Activated naive CD8-positive, alpha-beta T cell treated with anti-CD3 and anti-CD28 coated beads for 36 hours (primary cell): ENCODE measurements at places on chromosomes 11 and 22.

- no peaks in the 10 kb centered on the region for H3K36me3 ChIP-seq
- no peaks in the 10 kb centered on the region for H3K27me3 ChIP-seq
- no peak overlapping the region for H3K27ac ChIP-seq
- no peak overlapping the region for H3K4me3 ChIP-seq
- no peaks in the 10 kb centered on the region for H3K4me1 ChIP-seq
- DNase-seq: no peak
Measured at GRCh38 chr11:41003339-41004282, 455.8 kb downstream of the LRRC4C start.

DNA sequence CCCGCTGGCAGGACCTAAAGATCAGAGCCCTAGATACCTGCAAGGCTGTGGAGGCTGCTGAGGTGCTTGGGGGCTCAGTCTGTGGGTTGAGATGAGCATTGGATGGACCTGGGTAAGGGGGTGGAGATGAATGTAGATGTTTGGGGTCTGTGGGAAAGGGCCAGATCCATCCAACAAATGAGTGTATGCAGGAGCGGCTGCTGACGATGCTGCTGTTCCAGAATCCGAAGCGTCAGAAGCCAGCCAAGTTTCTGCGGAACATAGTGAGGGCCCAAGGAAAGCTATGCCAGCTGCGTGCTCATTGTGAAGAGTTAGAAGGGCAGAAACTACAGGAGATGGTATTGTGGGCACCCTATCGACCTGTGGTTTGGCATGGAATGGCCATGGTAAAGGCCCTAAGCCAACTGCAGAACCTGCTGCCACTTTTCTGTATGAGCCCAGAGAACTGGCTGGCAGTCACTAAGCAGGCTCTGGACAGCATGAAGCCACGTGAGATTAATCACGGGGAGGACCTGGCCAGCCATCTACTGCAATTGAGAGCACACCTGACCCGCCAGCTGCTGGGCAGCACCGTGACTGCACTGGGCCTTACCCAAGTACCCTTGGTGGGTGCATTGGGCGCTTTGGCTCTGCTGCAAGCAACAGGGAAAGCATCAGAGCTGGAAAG, 36.6 kb downstream of the RRP8 start:
- H3K4me1 ChIP-seq: no peaks in the 10 kb centered on the region
- no peak overlapping the region for H3K27ac ChIP-seq
- peaks cover 14% of the 10 kb centered on the region for H3K36me3 ChIP-seq

- DNase-seq: no peak
- H3K27me3 ChIP-seq: peaks cover 52% of the 10 kb centered on the region
- no peak overlapping the region for H3K27ac ChIP-seq
- H3K36me3 ChIP-seq: no peaks in the 10 kb centered on the region
- peaks cover 1% of the 10 kb centered on the region for H3K4me1 ChIP-seq
Measured at GRCh38 chr11:70078781-70079616, 882 bp downstream of the ANO1 start.

GRCh38 chr22:46620588-46621242, 529 bp downstream of the GRAMD4 start:
- no peaks in the 10 kb centered on the region for H3K27me3 ChIP-seq
- no peaks in the 10 kb centered on the region for H3K36me3 ChIP-seq
- H3K27ac ChIP-seq: no peak overlapping the region
- H3K4me3 ChIP-seq: no peak overlapping the region

- no peak overlapping the region for H3K27ac ChIP-seq
- no peak overlapping the region for H3K4me3 ChIP-seq
- no peaks in the 10 kb centered on the region for H3K27me3 ChIP-seq
- no peaks in the 10 kb centered on the region for H3K36me3 ChIP-seq
- H3K4me1 ChIP-seq: no peaks in the 10 kb centered on the region
Measured at GRCh38 chr11:26134053-26134452, 197.9 kb upstream of the ANO3 start.

- no peak overlapping the region for H3K4me3 ChIP-seq
- peaks cover 40% of the 10 kb centered on the region for H3K4me1 ChIP-seq
- H3K36me3 ChIP-seq: peaks cover 5% of the 10 kb centered on the region
- H3K27ac ChIP-seq: no peak overlapping the region
- H3K27me3 ChIP-seq: no peaks in the 10 kb centered on the region
Measured at GRCh38 chr11:48037709-48038468, 57.5 kb downstream of the PTPRJ start.

DNA sequence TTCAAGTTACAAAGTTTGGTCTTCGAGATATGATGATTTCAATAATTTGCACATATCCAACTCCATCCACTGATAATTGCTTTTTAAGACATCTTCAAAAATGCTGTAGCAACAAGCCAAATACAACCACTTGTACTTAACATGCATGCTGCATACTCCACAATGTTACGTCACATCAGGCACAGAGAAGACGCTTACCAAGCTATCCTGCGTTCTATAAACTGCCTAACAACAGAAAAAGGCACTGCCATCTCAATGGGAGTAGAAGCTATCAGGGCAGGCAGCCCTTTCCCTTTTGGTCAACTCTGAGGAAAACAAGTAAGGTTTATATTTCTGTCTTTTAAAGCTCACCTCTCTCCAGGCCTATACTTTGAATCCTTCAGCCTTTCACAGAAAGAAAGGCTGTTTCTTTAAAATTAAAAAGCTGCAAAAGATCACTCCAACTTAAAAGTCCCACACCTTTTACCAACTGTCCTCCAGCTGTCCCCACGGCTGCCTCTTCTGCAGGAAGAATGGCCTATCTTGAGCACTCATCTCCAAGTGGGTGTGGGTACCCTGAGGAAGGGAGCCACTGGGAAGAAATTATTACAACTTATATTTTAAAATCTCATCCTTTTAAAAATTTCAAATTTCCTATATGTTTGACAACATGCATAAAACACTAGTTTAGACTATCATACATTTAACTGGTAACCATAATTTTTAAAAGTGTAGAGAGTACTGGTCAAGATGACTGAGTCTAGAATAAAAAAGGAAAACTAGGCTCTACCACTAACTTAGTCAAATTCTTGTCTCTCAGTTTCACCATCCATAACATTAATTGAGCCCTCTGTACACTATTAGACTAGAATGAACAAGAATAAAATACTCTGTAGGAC, 14.5 kb downstream of the PHF21A start:
- H3K27me3 ChIP-seq: no peaks in the 10 kb centered on the region
- H3K4me1 ChIP-seq: peaks cover 24% of the 10 kb centered on the region
- DNase-seq: no peak

GRCh38 chr11:36564376-36565030, 3.3 kb upstream of the RAG1 start:
- DNase-seq: peak; percentile 26
- H3K36me3 ChIP-seq: peaks cover 3% of the 10 kb centered on the region
- peak overlapping the region; percentile 54 for H3K4me3 ChIP-seq
- peaks cover 5% of the 10 kb centered on the region for H3K4me1 ChIP-seq

GRCh38 chr11:37988031-37988430, 1390.0 kb upstream of the RAG2 start:
- no peaks in the 10 kb centered on the region for H3K36me3 ChIP-seq
- DNase-seq: no peak
- no peaks in the 10 kb centered on the region for H3K4me1 ChIP-seq
- H3K27ac ChIP-seq: no peak overlapping the region
- no peak overlapping the region for H3K4me3 ChIP-seq

DNA sequence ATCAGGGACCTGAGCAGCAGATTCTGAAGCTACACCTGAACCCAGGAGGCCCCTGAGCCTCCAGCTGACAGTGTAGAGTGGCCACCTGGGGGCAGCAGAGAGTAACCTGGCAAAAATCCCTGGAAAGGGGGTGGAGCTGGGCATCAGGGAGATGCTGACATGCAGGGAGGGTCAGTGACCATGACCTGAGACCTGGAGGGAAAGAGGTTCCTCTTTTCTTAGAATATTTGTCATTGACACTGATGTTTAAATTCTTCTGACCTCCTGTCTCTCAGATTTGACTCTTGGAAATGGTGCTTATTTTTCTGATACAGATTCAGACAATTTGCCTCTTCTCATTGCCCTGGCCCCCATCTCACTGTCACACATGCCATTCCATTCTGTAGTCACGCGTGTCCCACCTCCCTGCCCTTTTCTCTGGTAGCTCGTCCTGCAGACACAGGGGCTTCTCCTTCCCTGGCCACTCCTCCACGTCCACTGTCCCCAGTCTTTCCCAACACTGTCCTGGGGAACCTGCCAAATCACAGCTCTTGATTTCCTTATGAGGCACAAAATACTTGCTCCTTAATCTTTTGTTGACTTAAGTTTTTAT, 117.2 kb upstream of the IGLL5 start:
- DNase-seq: peak; percentile 31
- H3K27ac ChIP-seq: no peak overlapping the region
- H3K4me1 ChIP-seq: peaks cover 1% of the 10 kb centered on the region
- H3K36me3 ChIP-seq: no peaks in the 10 kb centered on the region

- peak overlapping the region; percentile 87 for H3K4me3 ChIP-seq
- H3K36me3 ChIP-seq: peaks cover 13% of the 10 kb centered on the region
- H3K27ac ChIP-seq: peak overlapping the region; percentile 19
Measured at GRCh38 chr22:31747441-31747840, 2.5 kb downstream of the PRR14L start.

DNA sequence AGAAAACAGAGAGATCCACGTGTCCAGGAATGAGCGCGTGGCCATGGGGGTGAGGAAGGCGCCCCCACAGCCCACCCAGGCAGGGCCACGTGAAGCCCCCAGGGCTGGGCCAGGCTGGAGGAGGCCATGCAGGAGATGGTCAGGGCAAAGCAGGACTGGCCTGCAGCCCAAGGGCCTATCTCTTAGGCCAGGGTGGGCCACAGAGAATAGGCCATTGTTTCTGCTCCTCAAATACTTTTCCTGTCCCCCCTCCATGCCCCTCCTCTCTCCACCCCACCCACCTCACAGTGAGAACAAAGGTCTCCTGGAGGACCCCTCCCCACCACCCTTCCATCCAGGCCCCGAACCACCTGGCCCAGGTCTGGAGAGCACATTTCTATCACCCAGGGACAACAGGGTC, 8.3 kb upstream of the CDC42EP1 start:
- H3K27me3 ChIP-seq: peaks cover 13% of the 10 kb centered on the region
- no peak overlapping the region for H3K4me3 ChIP-seq
- H3K36me3 ChIP-seq: no peaks in the 10 kb centered on the region
- DNase-seq: no peak

DNA sequence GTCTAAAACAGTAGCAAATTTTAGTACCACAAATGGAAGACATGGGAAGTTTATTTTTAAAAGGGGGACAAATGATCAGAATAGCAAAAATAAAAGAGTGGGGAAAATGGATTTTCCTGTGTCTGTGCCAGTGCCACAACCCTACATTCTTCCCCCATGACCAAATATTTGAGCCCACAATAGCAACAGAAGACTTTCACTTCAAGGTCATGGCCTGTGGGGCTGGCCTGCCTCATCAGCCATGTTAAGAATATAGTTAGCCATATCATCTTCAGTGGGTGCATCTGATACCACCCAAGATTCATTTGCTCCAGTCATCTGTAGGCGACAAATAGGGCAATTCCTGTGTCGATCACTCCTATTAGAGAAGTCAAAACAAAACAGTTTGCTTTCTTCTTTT, 26.3 kb downstream of the RNF141 start:
- peaks cover 3% of the 10 kb centered on the region for H3K36me3 ChIP-seq
- no peaks in the 10 kb centered on the region for H3K27me3 ChIP-seq
- H3K27ac ChIP-seq: no peak overlapping the region
- H3K4me3 ChIP-seq: no peak overlapping the region

DNA sequence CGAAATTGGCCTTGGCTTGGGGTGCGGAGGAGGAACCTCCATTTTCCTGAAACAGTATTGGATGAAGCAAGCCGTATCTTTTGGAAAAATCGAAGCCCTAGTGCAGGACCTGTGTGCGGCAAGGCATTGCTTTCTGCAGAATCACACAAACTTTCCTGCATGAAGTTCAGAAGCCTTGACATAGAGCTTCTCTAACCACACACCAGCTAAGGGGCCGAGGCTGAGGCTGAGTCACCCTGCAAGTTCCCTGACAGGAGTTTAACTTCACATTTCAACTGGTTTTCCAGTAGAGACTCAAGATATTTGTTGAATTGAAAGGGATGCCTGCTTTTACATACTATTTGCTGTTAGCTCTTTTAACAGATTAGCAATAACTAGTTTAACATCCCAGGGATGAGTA, 67.8 kb downstream of the TCF20 start:
- no peaks in the 10 kb centered on the region for H3K27me3 ChIP-seq
- H3K4me3 ChIP-seq: no peak overlapping the region
- H3K4me1 ChIP-seq: peaks cover 44% of the 10 kb centered on the region
- no peak overlapping the region for H3K27ac ChIP-seq
- DNase-seq: peak; percentile 37
- H3K36me3 ChIP-seq: peaks cover 31% of the 10 kb centered on the region

GRCh38 chr11:104146421-104146820, 17.5 kb downstream of the PDGFD start:
- no peaks in the 10 kb centered on the region for H3K27me3 ChIP-seq
- no peak overlapping the region for H3K27ac ChIP-seq
- H3K4me1 ChIP-seq: no peaks in the 10 kb centered on the region
- no peaks in the 10 kb centered on the region for H3K36me3 ChIP-seq
- no peak overlapping the region for H3K4me3 ChIP-seq
- DNase-seq: no peak

DNA sequence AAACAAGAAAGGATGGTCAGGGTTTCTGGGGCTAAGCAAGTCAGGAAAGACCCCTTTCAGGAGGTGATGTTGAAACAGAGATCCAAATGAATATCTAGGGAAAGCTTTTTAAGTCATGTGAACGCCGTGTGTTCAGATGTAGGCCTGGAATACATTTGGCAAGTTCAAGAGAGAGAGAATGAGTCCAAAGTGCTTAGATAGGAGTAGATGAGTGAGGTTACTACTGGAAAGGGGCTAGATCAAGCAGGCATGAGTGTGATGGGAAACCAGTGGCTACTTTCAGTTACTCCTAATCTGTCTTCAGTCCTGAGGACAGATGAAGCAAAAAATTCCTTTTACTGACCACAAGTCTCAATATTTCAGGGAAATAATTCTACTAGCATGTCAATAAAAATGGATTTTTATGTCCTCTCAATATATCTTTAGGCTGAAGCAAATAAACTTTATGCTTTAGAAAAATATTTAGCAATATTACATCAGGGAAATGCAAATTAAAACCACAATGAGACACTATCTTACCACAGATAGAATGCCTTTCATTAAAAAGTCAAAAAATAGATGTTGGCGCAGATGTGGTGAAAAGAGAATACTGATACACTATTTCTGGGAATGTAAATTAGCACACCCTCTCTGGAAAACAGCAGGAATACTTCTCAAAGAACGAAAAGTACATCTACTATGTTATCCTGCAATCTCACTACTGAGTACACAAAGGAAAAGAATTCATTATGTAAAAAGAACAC, 1085.0 kb upstream of the TENM4 start:
- H3K4me3 ChIP-seq: no peak overlapping the region
- no peaks in the 10 kb centered on the region for H3K4me1 ChIP-seq
- H3K36me3 ChIP-seq: no peaks in the 10 kb centered on the region
- no peaks in the 10 kb centered on the region for H3K27me3 ChIP-seq
